ENCODE measurements at places on chromosomes 3 and 15. TPM values are rescaled to one million over a fixed set of nuclear protein-coding genes. Genes with fewer than 3 reads are reported as not detected.
A peak's percentile ranks its signal among the peaks of the same experiment; 100 is the strongest.

GRCh38 chr15:99963096-99963825 lies 230.0 kb upstream of the LYSMD4 start:
- DNase-seq, result no peak
- no peaks in the 10 kb centered on the region for H3K36me3 ChIP-seq
- H3K27me3 ChIP-seq, result no peaks in the 10 kb centered on the region
- no peak overlapping the region for H3K4me3 ChIP-seq
- H3K4me1 ChIP-seq, result no peaks in the 10 kb centered on the region
- H3K27ac ChIP-seq, result no peak overlapping the region

GRCh38 chr15:57384816-57385215 lies 8.5 kb downstream of the CGNL1 start:
- no peaks in the 10 kb centered on the region for H3K27me3 ChIP-seq
- H3K4me3 ChIP-seq, result no peak overlapping the region
- no peak for DNase-seq
- no peaks in the 10 kb centered on the region for H3K36me3 ChIP-seq
- H3K27ac ChIP-seq, result no peak overlapping the region

DNA sequence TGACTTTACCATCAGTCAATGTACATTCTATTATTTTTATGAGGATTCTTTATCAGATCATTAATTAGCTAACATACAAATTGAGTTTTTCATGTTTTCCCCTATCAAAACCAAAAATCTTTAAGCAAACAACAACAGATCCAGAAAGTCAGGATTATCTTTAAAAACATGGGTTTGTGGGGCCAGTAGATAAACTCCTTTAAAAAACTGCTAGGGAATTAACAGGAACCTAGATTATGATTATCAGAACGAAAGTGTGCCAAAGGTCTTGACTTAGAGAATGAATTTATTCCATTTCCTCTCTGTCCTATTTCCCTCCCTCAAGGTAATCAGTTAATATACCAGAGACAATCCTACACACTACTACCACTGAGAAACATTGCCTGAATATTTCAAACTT lies 13.2 kb upstream of the CCDC13 start:
- no peak overlapping the region for H3K4me3 ChIP-seq
- no peaks in the 10 kb centered on the region for H3K27me3 ChIP-seq
- no peak for DNase-seq
- H3K36me3 ChIP-seq, result no peaks in the 10 kb centered on the region

DNA sequence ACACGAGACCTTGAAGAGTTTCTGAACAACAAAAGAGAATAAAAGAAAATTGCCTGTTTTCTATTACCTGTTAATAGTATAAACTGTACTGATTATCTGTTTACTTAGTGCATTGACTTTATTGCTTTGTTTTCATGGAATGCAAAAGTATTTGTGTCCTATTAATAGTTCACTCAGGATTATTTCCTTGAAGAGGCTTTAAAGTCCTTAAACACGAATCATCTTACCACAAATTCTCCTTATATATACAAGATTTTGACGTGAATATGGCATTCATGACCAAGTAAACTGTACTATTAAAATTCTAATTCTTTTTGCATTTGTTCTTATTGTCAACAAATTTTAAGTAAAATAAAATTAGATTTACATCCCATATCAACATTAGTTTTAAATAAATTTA lies 513.0 kb downstream of the NTRK3 start:
- no peaks in the 10 kb centered on the region for H3K36me3 ChIP-seq
- H3K4me3 ChIP-seq, result no peak overlapping the region
- no peak overlapping the region for H3K27ac ChIP-seq

DNA sequence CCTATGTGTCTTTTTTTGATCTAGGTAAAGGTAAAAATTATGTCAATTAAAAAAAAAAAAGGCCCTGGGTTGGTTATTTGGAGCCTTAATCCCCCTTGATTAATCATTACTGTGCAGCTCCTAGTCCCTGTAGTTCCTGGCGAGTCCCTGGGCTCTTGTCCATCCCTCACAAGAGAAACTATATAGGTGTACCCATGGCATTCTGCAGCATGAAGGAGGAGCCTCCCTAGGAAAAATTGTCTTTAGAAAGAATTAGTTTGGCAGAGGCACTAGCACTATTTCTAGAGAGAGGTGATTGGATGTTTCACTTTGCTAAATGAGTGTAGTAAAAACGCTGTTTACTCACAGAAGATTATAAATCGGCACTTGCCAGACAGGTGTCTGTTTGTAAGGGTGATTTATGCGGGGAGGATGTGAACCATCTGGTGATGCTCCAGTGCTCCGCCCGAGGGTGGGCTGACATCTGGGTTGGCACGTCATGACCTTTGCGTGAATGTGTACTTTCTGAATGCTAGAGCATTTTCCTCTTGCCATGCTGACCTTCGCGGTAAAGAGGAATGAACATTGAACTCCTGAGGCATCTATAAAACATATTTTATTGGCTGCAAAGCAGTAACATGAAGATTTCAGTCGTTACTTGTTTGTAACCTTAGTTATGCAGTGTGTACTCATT lies 12.6 kb downstream of the PLCL2 start:
- no peaks in the 10 kb centered on the region for H3K27me3 ChIP-seq
- H3K4me3 ChIP-seq, result peak overlapping the region; percentile 12
- H3K36me3 ChIP-seq, result no peaks in the 10 kb centered on the region
- no peak for DNase-seq
- peaks cover 27% of the 10 kb centered on the region for H3K4me1 ChIP-seq

Gene SCG3
- polyA plus RNA-seq, result 0.11 TPM

- H3K27ac ChIP-seq, result no peak overlapping the region
- no peak overlapping the region for H3K4me3 ChIP-seq
- no peaks in the 10 kb centered on the region for H3K4me1 ChIP-seq
- H3K27me3 ChIP-seq, result no peaks in the 10 kb centered on the region
Measured at GRCh38 chr15:75776065-75776423, 63.4 kb upstream of the CSPG4 start.

DNA sequence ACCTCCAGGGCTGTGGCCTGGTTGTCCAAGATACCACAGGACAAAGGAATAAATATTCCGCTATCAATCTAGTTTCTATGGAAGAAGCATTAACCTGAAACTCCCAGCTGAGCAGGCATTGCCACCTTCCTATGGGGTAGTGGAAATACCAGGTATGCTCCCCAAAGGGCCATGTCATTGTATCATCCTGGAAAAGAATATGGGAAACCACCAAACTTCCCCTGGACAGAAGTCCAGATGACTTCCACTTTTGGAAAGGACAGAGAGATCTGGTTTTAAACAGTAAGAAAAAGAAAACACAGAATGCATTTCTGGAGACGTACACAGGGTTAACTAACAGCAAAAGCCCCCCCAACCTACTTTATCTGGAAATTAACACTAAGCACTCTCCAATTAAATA lies 100.2 kb downstream of the RFTN1 start:
- H3K27me3 ChIP-seq, result no peaks in the 10 kb centered on the region
- DNase-seq, result no peak
- no peaks in the 10 kb centered on the region for H3K36me3 ChIP-seq
- peaks cover 8% of the 10 kb centered on the region for H3K4me1 ChIP-seq

Gene CASR
- 1.5 TPM for polyA plus RNA-seq

DNA sequence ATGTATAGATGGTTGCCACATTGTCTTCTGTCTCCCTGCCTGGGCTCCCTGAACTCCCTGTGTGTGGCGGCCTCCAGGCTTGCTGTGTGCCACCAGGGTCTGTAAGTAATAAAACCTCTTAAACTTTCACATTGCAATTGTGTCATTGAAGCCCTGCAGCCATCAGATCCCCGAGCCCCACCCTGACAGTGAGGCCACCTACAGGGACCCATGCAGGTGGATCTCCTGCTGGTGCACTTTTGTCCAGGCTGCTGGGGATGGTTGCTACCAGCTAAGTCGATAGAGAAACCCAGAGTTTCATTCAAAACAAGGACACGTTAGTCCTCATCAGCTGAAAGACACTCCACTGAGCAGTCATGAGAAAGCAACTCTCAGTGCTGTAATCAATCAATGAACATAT lies 133.6 kb upstream of the PRICKLE2 start:
- H3K4me1 ChIP-seq, result peaks cover 3% of the 10 kb centered on the region
- H3K27ac ChIP-seq, result no peak overlapping the region
- H3K4me3 ChIP-seq, result no peak overlapping the region

DNA sequence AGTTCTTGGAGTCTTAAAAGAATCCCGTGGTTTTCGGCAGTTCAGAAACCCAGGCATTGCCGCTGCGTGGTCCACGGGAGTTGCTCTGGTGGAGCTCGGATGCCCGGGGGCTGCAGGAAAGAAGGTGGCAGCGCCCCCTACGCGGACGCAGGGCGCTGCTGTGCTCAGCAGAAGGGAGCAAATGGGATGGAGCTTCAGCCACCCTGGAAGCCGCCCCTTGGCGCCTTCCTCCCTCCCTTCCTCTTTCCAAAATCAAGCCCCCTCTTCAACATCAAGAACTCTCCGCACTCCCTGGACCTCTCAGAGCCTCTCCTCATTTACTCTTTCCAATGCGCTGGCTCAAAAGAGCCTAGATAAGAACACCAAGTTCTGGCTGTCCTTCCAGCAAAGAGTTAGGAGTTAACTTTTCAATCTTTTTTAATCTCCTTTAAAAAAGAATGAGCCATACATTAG lies 880 bp upstream of the CHRNA7 start:
- H3K4me3 ChIP-seq, result peak overlapping the region; percentile 60
- peaks cover 9% of the 10 kb centered on the region for H3K4me1 ChIP-seq
- no peaks in the 10 kb centered on the region for H3K27me3 ChIP-seq
- peak; percentile 5 for DNase-seq
- H3K27ac ChIP-seq, result no peak overlapping the region

DNA sequence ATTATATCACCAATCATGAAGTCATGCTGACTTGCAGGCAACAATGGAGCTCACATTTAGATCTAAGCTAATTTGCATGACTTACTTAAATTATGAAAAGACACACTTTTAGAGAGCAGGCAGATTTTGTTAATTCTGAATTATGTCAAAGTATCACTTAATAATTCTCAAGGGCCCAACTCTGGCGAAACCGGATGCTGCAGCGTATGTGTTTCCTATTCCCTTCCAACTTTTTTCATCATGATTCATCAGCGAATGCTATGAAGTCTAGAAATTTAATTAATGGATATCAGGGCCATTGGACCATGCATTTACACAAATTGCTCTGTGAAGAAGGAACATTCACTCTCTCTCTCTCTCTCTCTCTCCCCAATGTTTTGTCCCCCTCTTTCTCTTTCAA lies 63.5 kb upstream of the GOLGA8A start:
- H3K27ac ChIP-seq, result no peak overlapping the region
- H3K4me1 ChIP-seq, result no peaks in the 10 kb centered on the region
- no peaks in the 10 kb centered on the region for H3K27me3 ChIP-seq

DNA sequence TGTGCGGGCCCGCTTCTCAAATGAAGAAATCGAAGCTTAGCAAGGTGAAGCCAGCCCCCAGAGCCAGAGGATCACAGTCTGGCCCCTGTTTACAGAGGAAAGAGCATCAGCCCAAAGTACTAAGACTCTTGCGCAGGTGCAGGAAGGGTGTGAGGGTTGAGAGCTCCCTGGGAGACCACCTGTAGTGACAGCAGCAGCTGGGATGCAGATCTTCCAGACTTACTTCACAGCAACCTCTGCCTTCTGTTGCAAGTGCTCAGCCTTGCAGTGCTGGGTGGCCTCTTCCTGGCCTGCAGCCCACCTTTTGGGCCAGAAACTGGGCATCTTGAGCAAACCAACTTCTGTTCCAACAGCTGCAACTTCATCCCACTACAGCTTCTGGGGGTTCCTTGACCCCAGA lies 19.7 kb downstream of the SPATA12 start:
- H3K27me3 ChIP-seq, result no peaks in the 10 kb centered on the region
- H3K27ac ChIP-seq, result no peak overlapping the region
- DNase-seq, result no peak
- peaks cover 5% of the 10 kb centered on the region for H3K4me1 ChIP-seq
- H3K4me3 ChIP-seq, result no peak overlapping the region

GRCh38 chr15:35496585-35496984 lies 49.4 kb downstream of the DPH6 start:
- H3K36me3 ChIP-seq, result no peaks in the 10 kb centered on the region
- no peaks in the 10 kb centered on the region for H3K27me3 ChIP-seq
- H3K4me3 ChIP-seq, result no peak overlapping the region
- H3K27ac ChIP-seq, result no peak overlapping the region
- H3K4me1 ChIP-seq, result no peaks in the 10 kb centered on the region

Gene BOC
- polyA plus RNA-seq, result 28.6 TPM

GRCh38 chr3:179563271-179563783 lies 601 bp downstream of the ACTL6A start:
- no peaks in the 10 kb centered on the region for H3K36me3 ChIP-seq
- peak overlapping the region; percentile 86 for H3K27ac ChIP-seq
- DNase-seq, result peak; percentile 41
- H3K4me1 ChIP-seq, result peaks cover 3% of the 10 kb centered on the region
- no peaks in the 10 kb centered on the region for H3K27me3 ChIP-seq

Gene TM6SF1
- 4.9 TPM for polyA plus RNA-seq

Gene CDCP1
- 1.4 TPM for polyA plus RNA-seq

DNA sequence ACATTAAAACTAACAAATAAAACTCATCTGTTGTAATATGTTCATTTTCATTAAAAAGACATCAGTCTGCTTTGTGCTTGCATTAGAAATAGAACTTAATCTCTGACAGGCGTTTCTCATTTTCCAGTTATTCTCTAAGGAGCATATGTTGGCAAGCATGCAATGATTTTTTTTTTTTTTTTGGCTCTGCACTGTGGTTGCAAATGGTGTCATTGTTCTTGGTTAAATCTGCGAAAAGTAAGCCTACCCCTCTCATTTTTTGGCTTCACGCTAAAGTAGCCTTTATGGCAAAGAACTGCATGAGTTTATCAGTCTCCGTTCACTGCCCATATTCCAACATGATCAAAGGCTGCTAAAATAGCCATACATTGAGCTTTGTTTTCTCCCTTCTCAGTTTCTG lies 403.2 kb downstream of the MECOM start:
- H3K27ac ChIP-seq, result no peak overlapping the region
- H3K4me3 ChIP-seq, result no peak overlapping the region
- H3K36me3 ChIP-seq, result no peaks in the 10 kb centered on the region
- H3K4me1 ChIP-seq, result no peaks in the 10 kb centered on the region
- no peak for DNase-seq

- no peak overlapping the region for H3K4me3 ChIP-seq
- H3K27me3 ChIP-seq, result no peaks in the 10 kb centered on the region
- H3K4me1 ChIP-seq, result no peaks in the 10 kb centered on the region
- no peak for DNase-seq
Measured at GRCh38 chr3:24492971-24493551, 1.6 kb downstream of the THRB start.

Gene GOLGA6D
- polyA plus RNA-seq, result not detected

DNA sequence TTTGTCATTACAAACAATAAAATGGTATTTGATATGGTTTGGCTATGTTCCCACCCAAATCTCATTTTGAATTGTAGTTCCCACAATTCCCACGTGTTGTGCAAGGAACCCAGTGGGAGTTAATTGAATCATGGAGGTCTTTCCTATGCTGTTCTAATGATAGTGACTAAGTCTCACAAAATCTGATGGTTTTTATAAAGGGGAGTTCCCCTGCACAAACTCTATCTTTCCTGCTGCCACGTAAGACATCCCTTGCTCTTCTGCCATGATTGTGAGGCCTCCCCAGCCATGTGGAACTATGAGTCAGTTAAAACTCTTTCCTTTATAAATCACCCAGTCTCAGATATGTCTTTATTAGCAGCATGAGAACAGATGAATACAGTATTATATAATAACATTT lies 15.4 kb upstream of the AADAC start:
- no peak overlapping the region for H3K4me3 ChIP-seq
- H3K27ac ChIP-seq, result no peak overlapping the region
- H3K4me1 ChIP-seq, result no peaks in the 10 kb centered on the region
- no peaks in the 10 kb centered on the region for H3K36me3 ChIP-seq

Gene LRRC2
- polyA plus RNA-seq, result 5.8 TPM

Data from ovary (tissue), 10 donors.